ENCODE measurements at places on chromosomes 2 and 18. TPM values are rescaled to one million over a fixed set of nuclear protein-coding genes. Genes with fewer than 3 reads are reported as not detected.

The GPR39 gene
- total RNA-seq = 13.8 TPM

The SIX3 gene
- not detected for total RNA-seq

The MROH2A gene
- total RNA-seq = not detected

The TMEM198 gene
- total RNA-seq = 2.7 TPM

The TRIM43 gene
- total RNA-seq = not detected

The LIMS3 gene
- total RNA-seq = not detected

The SP140L gene
- total RNA-seq = 25.3 TPM

DNA sequence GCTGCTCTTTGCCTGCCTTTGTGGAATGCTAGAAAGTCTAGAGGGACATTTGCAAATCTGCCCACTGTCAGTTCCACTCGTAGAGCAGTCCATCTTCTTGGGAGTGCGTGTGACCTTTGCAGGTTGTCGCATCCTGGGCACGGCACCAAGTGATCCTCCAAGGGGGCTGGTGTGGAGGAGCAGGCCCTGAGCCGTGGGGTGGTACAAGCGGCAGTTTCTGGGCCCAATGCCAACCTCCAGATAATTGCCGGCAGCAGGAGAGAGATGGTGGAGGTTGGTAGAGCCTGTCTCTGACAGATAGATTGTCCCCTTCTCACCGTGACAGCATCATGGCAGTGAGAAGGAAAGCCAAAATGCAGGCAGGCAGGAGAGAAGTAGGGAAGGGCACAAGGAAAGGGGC lies 150.7 kb upstream of the SLC14A2 start:
- no peaks in the 10 kb centered on the region for H3K36me3 ChIP-seq
- H3K27me3 ChIP-seq = no peaks in the 10 kb centered on the region
- no peak overlapping the region for H3K4me3 ChIP-seq
- H3K27ac ChIP-seq = no peak overlapping the region

DNA sequence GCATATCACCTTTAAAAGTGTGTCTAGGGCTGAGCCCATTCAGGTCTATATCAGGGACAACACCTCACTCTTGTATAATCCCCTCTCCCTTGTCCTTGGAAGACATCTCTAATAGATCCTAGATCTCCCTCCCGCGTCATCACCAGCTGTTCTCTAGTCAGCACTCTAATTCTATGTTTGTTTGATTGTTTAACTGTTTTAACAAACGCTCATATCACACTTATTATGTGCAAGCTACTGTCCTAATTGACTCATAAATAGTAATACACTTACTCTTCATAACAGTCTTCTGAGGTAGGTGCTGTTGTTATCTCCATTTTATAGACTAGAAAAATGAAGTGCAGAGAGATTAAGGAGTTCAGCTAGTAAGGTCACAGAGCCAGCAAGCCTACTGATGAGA lies 1.6 kb upstream of the ERMN start:
- no peaks in the 10 kb centered on the region for H3K36me3 ChIP-seq
- no peak overlapping the region for H3K27ac ChIP-seq
- DNase-seq = no peak
- H3K4me1 ChIP-seq = no peaks in the 10 kb centered on the region
- no peak overlapping the region for H3K4me3 ChIP-seq
- no peaks in the 10 kb centered on the region for H3K27me3 ChIP-seq
